ENCODE measurements at places on chromosomes 1 and 21.

- DNase-seq = no peak
These were observed 30.2 kb upstream of the CD101 start for GRCh38 chr1:116971258-116971860.

DNA sequence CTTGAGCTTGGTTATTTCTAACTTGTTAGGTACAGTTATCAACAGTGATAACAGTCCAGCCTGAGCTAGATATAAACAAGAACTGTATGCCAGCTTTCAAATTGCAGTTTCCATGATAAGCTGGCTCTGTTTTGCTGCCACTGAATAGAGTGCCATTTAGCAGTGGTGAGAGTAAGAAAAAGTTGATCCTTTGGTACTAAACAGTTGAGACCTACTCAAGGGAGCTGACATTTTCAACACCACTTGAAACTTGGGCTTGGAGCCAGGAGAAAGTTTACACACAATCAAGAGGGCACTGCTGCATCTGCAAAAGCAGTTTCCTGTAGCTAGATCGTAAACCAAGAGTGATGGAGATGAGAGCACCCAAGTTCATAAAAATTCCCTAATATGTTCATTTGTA, 131.3 kb downstream of the RGS7 start:
- DNase-seq = no peak

DNA sequence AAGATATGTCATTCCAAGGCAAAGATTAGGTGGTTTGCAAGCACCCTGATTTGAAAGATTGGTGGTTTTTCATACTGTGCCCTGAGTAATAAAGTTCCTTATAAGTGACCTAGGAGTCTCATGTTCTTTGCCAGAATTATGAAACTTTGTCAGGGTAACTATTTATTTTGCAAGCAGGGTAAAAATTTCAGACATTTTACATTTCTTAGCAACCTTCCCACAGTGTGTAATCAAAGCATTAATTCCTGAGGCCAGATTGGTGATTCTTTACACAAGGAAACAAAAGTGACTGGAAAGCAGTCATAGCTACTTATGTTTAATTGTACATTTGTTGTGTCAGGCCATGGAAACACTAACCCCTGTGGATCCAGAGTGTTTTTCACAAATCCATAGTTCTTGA, 998.0 kb upstream of the B3GALT2 start:
- no peak for DNase-seq

DNA sequence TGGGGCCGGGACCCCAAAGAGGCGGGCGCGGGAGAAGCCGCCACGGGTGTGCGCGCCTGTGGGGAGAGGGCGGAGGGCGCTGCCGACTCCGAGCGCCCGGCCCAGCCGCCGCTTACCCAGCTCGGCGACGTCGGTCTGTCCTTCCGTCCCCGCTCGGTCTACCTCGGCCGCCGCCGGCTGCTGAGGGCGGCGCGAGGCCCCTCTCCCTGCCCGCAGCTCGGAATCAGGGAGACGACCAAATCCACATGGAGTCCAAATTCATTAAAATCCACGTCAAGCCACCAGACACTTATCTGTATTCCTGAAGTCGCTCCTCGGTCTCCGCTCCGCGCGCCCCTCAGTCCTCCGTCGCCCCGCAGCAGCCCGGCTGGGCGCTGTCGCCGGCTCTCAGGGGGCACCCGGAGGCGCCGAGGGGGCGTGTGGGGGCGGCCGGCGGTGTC, 637 bp downstream of the PLXNA2 start:
- DNase-seq = no peak

DNA sequence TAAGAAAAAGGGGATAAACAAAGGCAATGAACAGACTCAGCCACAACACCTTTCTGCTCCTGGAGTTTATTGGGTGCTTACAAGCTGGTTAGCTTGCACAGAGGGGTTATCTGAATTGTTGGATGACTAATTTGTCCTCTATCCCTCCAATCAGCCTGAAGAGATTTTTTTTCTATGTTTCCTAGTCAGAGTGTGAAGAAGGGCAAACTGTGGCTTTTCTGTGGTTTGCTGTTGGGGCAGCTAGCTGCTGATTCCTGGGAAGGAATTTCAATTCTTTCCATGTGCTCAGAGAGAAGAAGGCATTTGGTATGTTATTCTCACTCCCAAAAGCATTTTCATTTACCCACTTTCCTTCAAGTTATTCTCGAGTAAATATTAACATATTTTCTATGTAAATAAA, 48.6 kb downstream of the PCP4 start:
- DNase-seq = no peak

DNA sequence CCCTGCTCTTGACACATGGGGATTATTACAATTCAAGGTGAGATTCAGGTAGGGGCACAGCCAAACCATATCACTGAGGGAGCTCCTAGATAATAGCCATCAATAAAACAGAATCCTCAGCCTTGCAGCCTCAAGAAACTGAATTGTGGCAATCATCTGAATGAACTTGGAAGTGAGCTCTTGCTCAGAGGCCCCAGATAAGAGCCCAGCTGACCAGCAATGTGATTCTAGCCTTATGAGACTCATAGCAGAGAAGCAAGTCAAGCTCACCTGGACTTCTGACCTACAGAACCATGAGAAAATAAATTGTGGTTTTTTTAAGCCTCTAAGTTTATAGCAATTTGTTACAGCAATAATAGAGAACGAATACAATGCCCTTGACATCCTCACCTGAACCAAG, 302.5 kb downstream of the LTN1 start:
- DNase-seq = no peak

GRCh38 chr1:48665708-48666407, 110.8 kb downstream of the BEND5 start:
- DNase-seq = no peak

GRCh38 chr1:43979528-43980254, 681 bp downstream of the B4GALT2 start:
- DNase-seq = no peak
